ENCODE measurements at places on chromosomes 7 and 10.

DNA sequence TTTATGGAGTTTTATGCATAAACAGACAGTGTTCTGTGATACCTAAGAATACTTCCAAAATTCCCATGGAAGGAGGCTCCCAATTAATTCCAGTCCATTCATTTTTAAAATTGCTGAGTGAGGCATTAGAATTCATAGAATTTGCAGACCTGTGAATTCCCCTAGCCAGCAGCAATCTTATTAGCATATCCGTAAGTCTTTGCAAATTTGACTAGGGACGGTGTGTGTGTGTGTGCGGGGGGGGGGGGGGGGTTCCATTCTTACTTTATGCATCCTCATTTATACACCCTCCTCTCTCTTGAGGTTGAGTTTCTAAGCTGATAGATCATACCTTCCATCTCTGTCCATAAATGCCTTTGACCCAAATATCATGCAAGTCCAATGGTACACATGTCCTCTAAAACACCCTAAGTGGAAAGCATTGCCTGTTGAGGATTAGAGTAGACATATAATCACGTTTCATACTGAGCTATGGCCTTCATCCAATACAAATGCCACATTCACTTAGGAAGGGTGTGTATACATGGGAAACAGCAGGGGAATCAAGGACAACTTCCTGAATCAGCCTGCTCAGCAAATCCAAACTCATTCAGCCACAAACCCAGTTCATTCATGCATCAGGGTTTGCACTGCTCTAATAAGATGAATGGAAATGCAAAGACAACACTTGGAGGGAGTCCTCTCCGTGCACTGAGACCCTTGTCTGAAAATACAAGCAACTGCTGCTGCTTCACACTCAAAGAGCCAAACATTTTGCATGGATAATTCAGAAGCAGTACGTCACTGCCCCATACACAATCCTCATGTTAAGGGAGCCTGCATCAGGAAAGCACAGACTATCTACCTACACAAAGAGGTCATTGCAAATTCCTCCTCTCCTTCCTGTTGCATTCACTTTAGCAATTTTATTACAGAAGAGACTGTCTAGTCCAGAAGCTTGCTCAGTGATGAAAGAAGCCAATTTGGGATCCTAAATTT is 350.8 kb downstream of the KCNMA1 start:
- no peak for DNase-seq

DNA sequence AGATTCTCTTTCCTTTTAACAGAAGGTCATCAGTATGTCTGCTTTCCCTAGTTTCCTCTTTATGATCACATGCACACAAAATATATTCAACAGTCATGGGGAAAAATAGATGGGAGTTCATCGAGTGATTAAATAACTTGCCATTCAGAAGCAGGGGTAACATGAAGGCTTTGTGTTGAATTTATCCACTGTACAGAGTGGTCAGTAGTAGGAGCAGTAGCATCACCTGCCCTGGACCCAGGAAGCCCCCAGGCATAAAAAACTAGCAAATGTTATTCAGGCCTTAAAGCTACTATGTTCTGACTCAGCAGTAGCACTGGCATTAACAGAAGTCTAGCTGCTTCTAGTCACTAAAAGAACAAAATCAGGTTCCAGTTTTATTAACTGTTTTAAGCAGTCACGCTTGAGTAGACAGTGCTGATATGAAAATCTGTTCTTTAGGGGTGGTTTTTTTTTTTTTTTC is 31.4 kb upstream of the FAM133B start:
- DNase-seq: no peak

- no peak for DNase-seq
Observed at GRCh38 chr7:95859429-95859828, 87.1 kb downstream of the DYNC1I1 start.

DNA sequence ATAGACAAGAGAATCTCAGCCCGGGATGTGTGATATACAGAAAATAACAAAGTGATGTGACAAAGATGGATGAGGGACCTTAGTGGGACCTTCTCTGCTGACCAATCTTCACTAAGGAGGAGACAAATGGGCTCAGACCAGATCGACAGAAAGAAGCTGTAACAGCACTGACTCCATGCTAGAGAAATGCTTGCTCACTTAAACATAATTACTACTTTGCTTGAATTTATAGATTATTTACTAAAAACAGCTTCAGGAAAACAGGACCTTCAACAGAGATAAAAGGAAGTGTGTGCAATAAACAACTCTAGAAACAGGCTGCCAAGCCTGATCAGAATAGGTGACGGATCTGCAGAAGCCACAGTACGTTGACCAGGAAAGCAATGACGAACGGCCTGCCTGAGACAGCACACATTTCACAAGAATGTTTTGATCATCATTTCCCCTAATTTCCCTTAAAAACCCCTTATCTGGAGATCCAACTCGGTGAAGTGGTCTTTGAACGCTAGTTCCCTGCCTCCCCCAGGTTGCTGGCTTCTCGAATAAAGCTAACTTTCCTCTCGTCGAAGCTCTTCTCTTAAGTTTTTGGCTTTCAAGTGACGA is 98.4 kb upstream of the STEAP1B start:
- DNase-seq: no peak

- DNase-seq: no peak
Observed at GRCh38 chr10:10130686-10131085, 887.0 kb upstream of the CELF2 start.

DNA sequence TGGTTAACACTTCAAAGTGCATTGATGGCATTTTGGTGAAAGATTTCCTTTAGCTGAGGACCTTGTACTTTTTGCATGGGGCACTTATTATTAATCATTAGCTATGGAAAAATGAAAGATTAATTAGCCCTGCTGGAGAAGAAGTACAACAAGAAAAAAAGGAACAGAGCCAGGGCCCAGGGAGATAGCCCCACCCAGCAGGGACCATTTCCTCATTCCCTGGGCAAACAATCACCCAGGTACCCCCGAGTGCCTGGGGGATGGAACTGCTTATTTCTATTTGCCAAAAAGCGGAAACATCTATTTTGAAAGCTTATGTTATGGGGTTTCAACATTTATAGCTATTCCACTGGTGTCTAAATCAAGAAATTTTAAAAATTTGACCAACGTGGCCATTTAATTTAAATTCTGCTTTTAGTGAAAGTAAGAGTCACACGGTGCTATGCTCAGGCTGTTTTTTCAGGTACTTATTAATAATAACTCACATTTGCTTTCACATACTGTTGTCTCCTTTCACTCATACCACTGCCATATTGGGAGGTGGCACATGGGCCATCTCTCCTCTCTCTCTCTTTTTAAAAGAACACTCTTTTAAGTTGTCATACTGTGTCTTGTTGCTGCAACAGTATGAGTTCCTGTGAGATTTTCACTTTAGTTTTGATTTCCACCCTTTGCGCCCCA is 143.6 kb upstream of the KIF5B start:
- DNase-seq: no peak

DNA sequence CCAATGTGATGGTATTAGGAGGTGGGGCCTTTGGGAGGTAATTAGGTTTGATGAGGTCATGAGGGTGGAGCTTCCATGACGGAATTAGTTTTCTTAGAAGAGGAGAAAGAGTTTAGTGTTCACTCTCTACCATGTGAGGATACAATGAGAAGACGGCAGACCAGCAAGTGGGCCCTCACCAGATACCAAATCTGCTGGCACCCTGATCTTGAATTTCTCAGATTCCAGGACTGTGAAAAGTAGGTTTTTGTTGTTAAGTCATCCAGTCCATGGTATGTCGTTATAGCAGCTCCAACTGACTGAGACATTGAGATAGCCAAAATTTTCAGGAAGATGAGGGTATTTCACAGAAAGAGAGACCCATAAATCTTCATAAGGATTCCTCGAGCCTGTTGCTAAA is 3.6 kb upstream of the TMEM196 start:
- no peak for DNase-seq

GRCh38 chr10:22686347-22686746 is 28.0 kb downstream of the PIP4K2A start:
- no peak for DNase-seq

DNA sequence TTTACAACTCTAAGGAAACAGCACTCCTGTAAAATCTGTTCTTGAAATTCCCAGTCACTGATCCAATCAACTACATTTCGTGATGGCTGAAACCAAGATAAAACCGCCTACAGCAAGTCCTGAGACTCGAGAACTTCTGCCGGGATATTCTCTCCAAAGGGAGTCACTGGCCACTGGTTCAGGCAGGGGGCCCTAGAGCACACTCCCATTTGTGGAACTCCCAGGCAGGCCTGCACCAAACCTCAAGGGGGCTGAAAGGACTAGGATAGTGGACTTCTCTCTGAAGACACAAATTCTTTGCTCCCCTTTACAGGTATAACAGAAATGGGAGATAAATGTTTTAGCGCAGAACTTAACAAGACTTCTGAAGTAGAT is 16.3 kb downstream of the CYTH3 start:
- no peak for DNase-seq

DNA sequence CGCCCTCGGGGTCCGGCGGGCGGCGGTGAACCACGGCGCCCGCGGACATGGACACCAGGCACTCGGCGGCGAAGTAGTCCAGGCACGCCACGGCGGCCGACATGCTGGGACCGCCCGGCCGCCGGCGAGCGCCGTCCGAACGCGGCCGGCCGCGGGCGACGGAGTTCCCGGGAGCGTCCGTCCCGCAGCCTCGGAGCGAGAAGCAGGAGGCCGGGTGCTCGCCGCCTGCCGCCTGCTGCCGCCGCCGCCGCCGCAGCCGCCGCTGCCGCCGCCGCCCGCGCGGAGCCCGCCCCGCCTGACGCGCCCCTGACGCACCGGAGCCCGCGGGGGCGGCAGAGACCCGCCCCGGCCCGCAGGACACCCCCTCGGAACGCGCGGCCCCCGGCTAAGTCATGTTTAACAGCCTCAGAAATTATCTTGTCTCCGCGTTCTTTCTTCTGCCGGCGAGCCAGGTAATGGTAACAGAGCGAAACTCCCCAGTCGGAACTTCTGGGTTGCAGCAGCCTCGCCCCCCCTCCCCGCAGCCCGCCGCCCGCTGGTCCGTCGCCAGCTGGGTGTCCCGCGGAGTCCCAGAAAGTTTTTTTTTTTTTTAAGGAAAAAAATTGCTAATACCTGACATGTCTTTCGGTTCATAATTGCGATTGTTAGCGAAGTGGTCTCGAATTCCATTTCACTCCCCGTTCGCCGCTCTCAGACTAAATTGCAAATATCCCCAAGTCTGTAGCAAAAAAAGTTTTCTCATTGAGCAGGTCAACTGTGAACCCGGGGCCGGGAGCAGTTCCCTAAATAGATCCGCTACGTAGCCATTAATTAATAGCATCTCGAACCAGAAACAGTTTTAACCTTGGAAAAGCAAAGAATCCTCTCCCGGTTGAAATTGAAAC is at the start of gene KLF14:
TSS of gene KLF14 (minus strand) at position 277 of the 884 bp plus-strand sequence. CDS start at position 103, 174 bp downstream.
- no peak for DNase-seq

- no peak for DNase-seq
Observed at GRCh38 chr7:122383934-122384333, 79.4 kb upstream of the FEZF1 start.
